ENCODE measurements at places on chromosomes 4 and X.

DNA sequence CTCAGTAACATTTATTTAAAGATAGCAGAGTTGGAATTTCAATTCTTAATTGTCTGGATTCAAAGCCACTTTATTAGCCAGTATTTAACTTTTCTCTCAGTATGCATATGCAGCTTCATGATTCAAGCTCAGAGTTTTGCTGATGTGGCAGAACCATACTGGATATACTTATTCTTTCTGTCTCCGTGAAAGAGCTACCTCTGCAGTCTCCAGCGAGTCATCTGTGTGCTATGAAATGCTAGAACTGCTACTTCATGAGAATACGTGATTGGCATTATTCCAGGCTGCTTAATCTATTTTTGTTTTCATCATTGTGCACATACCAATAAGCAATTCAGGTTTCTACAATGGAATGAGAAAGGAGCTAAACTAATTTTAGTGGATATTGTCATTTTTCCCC lies 743.7 kb downstream of the C4orf33 start:
- no peak for DNase-seq

- DNase-seq: peak; percentile 2
These were observed 9.4 kb upstream of the ADD1 start for GRCh38 chr4:2834001-2834921.

DNA sequence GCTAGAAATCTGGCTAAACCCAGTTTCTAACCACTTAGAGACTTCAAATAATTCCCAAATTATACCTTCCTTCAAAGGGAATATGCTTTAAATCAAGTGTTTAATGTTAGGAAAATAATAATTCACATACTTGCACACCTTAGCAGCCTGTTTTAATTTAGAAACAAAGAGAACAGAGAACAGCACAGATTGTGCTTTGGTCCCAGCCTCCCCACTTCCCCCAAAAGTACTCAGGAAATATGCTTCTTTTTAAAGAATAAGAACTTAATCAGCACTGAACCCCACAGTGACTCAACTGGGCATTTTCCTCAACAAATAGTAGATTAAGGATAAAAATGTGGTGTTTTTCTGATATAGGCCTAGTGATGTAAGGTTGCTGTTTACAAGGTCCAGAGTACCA lies 295.8 kb downstream of the GBA3 start:
- DNase-seq: no peak

DNA sequence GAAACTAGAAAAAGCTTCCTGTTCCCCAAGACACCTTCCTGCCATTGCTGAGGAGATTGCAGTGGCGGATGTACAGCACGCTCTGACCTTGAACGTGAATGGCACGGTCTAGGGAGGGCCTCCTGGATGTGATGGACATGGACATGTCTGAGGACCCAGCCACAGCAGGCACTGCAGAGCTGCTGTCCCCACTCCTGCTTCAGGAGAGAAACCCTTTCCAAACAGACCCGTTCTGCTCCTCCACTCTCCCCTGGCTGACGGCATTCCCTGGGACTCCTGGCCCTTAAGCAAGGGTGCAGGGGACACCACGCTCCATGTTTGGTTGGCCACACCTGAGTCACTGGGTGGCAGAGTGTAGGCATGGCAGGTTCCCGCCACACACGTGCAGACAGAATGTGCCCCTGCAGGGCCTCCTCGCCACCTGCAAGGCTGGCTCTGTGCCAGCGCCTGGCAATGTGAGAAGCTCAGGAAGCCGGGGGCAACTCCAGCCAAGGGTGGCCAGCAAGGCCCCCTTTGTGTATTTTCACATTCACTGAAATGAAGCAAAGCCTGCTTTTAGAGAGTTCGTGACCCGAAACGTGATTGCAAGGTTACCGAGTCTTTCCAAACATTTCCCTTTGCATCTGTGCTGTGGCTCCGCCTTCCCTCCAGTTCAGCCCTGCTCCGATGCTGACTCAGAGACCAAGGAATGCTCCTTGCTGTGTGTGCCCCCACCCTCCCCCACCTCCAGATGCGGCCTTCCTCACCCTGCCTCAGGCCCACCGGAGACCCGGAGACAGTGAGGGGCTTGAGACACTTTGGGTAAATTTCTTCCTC lies 46.1 kb downstream of the HTRA3 start:
- DNase-seq: no peak

GRCh38 chr4:76036855-76037254 lies 985 bp upstream of the CXCL11 start:
- no peak for DNase-seq

GRCh38 chr4:10186228-10187214 lies 69.9 kb upstream of the WDR1 start:
- no peak for DNase-seq

Measured in activated CD8-positive, alpha-beta T cell treated with anti-CD3 and anti-CD28 coated beads for 36 hours (primary cell).